Left ventricle myocardium superior (tissue), 1 donor: ENCODE measurements at places on chromosomes 4 and X.

DNA sequence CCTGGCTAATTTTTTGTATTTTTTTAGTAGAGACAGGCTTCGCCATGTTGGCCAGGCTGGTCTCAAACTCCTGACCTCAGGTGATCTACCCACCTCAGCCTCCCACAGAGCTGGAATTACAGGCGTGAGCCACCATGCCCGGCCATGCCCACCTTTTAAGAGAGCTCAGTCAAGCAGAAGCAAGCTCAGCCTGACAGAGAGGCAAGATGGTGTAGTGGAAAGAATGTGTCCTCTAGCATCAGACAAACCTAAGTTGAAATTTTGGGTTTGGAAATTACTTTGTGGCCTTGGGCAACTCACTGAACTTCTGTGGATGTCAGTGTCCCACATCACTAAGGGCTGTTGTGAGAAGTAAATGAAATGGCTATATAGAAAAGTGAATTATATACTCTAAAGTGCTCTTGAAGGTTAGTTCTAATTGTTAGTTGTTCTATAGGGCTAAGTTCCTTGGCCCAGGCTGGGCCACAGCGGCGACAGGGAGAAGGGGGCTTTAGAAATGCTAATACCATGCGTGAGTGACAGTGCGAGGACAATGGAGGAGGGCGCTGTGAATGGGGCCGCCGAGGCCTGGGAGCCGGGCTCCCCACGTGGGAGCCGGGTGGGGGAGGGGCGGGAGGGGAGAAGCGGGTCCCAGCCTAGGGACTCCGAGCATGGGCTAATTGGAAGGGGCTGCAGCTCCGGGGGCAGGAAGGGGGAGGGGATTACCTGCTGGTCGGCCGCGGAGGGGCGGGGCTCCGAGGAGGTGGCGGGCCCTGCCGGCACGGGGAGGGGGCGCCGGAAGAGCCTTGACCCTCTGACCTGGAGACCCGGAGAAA is 15.6 kb downstream of the PJA1 start:
- no peak for DNase-seq

DNA sequence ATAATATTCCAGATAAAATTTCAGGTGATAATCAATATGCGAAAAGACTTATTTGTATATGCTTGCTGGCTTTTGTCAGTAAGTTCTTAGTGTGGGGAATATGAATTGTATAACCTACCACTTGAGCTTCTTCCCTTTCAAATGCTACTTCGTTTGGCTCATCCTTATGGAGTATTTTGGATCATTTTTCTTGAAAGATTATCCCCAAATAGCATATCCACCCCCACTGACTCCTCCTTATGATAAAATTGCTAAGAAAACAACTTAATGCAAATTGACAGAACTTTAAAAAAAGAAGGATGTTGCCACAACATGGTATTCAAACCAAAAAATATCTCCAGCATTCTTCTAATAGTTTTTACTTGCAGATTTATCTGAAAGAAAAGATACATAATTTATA is 393.3 kb downstream of the PPP3CA start:
- DNase-seq = no peak

GRCh38 chr4:184649971-184650855 is 675 bp downstream of the PRIMPOL start:
- DNase-seq = no peak

DNA sequence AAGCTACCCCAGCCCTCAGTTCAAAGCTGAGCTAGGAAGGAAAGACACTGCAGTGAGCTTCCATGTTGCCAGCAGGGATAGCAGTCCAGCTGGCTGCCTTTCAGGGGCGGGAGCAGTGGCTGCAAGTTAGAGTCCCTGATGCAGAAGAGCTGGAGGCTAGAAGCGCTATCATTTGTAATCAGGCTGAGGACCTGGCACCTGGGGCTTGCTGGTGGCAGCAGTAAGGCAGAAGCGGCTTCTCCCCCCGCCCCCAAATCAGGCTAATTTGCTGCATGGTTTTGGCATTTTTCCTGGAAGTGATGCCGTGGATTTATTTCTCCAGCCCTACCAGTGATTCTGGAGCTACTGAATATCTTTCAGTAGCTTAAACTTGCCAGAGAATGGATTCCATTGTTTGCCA is 203.3 kb downstream of the CLCN4 start:
- peak; percentile 41 for DNase-seq

GRCh38 chr4:101348367-101348827 is 1.1 kb upstream of the PPP3CA start:
- DNase-seq = no peak
